ENCODE measurements at places on chromosomes 3 and 15. TPM values are rescaled to one million over a fixed set of nuclear protein-coding genes. Genes with fewer than 3 reads are reported as not detected.

The RGMA gene
- total RNA-seq, result 179 TPM

The FNDC3B gene
- 19.2 TPM for total RNA-seq

DNA sequence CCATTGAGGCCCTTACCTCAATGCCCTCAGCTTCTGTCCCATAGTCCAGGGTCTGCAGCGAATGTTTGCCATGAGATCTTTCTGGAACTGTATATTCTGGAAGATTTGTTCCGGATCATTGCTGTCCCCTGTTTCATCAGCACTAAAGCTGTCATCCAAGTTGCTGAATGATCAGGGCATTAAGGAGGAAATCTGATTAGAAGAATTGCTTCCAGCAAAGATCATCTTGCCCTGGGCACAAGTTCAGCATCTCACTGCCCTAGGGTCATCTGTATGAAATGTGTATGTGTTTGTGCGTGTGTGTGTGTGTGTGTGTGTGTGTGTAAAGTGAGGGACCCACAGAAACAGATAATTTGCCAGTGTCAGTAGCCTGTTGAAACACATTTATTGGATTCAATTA is 1.4 kb downstream of the TMC3 start:
- ATAC-seq, result no peak

DNA sequence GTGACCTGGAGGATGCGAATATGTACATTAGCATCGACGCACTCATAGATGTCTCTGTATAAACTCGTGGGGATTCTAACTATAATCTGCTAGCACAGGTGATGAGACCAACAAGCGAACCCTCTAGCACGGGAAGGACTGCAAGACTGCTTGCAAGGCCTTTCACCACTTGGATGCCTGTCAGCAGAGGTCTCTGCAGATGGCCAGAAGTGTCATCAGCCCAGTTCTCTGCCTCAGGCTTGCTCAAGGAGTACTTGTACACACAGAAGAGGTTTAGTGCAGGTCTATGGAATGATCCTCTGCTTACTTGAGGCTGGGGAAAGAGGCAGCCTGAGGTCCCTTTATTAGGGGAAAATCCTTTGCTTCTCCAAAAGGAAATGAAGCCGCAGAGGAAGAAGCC is 48.1 kb downstream of the EDEM1 start:
- ATAC-seq, result no peak
